ENCODE measurements at places on chromosomes 16 and 17.
A peak's percentile ranks its signal among the peaks of the same experiment; 100 is the strongest.

GRCh38 chr17:51742571-51742970 lies 415.9 kb downstream of the CA10 start:
- DNase-seq = no peak

- no peak for DNase-seq
Measured at GRCh38 chr17:33024688-33025486, 33.2 kb downstream of the SPACA3 start.

- no peak for DNase-seq
Measured at GRCh38 chr17:10033449-10033848, 128.4 kb upstream of the RCVRN start.

GRCh38 chr17:77958716-77959125 lies 218 bp downstream of the TNRC6C start:
- DNase-seq = no peak

GRCh38 chr17:77212081-77212832 lies 71.5 kb downstream of the SEC14L1 start:
- DNase-seq = no peak

- no peak for DNase-seq
Measured at GRCh38 chr17:76048711-76049110, 21.6 kb upstream of the EVPL start.

- no peak for DNase-seq
Measured at GRCh38 chr17:59355702-59356325, 24.4 kb downstream of the YPEL2 start.

GRCh38 chr17:1124896-1125787 lies 54.6 kb downstream of the ABR start:
- no peak for DNase-seq

- DNase-seq = no peak
Measured at GRCh38 chr16:48212033-48212432, 32.1 kb upstream of the LONP2 start.

DNA sequence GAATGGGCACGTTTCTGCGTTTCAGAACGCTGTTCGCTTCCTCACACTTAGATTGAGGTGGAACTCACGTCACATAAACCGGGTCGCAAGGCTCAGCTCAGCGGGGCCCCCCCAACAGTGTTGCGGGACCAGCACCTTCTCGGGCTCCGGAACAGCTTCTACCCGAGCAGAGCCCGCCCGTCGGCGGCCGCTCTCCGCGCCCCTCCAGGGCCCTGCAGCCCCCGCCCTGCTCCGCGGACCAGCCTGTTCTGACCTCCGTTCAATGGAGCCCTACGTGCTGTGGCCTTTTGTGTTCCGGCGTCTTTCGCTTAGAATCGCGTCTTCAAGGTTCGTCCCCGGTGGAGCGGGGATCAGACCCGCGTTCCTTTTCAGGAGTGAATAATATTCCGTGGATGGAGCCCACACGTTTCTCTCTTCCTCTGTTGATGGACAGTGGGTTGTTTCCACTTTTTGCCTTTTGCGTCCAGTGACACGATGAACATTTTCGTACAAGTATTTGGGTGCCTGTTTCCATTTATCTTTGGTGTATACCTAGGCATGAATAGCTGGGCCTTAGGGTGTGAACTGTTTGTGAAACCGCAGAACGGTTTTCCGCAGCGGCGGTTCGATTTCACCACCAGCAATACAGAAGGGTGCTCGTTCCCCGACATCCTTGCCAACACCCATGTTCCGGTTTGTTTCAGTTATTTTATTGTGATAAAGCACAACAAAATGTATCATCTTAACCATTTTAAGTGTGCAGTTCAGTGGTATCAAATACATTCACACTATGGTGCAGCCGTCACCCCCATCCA lies 2.3 kb upstream of the SLC22A31 start:
- no peak for DNase-seq

DNA sequence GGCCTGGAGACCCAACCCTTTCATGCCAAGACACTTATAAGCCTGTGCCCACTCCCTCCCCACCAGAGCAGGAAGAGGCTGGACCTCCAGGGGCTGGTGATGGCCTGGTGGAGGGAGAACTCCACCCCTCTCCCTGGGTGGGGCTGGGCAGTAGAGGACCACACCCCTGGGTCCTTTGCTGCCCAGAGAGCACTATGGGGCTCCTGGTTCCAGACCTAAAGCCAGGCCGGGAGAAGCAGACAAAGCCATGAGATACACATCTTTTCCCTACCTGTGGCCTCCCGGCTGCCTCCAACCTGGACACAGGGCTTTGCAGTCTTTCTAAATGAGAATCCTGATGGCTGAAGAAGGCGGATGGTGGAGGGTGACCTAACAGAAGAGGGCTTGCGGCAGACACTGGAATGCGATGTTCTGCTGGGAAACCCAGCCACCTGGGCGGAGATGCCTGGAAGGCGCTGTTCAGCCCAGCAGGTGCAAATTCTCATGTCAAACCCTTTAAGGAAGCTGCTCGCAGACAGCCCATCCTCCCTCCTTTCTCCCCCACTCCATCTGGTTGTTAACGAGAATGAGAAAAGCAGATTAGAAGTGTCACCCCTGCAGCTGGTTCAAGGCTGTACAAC lies 43.9 kb upstream of the KIFC3 start:
- DNase-seq = no peak

DNA sequence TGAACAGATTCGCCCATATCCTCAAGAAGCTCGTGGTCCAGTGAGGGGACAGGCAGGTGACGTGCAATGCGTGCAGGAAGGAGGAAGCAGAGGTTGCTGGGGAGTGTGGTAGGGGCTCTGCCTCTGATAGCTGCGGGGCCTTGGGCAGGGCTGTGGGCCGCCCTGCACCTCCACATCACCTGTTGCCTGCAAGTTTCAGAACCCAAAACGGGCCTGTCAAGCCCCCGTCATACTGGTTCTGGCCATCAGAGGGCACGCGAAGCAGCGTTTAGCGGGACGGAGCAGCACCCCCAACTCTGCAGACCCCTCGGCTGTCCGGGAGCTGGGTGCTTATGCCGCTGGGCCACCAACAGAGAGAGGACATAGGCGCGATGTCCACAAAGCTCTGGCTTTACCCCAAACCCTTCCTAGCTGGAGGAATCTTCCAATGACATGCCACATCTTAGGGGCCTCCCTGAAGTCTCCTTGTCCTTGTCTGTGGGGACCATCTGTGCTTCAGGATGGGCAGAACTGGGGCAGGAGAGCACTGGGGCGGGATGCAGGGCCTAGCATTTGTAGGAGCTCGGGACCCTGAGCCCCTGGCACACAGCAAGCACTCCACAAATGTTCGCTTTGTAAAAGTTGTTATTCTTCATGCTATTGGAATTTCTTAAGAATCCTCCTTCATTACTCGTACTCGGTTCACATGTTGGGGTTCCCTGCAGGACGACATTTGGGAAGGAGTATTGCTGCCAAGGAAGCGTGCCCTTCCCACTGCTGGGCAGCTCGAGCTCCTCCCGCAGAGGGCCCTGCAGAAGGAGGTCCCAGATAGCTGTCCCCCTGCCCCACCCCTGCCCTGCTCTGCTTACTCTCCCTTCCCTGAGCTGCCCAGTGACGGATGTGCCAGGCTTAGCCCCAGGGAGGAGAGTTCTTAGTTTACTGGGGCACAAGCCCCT lies 64.3 kb downstream of the CNGB1 start:
- DNase-seq = no peak

GRCh38 chr17:64213995-64214811 lies 48.9 kb downstream of the TEX2 start:
- DNase-seq = no peak

DNA sequence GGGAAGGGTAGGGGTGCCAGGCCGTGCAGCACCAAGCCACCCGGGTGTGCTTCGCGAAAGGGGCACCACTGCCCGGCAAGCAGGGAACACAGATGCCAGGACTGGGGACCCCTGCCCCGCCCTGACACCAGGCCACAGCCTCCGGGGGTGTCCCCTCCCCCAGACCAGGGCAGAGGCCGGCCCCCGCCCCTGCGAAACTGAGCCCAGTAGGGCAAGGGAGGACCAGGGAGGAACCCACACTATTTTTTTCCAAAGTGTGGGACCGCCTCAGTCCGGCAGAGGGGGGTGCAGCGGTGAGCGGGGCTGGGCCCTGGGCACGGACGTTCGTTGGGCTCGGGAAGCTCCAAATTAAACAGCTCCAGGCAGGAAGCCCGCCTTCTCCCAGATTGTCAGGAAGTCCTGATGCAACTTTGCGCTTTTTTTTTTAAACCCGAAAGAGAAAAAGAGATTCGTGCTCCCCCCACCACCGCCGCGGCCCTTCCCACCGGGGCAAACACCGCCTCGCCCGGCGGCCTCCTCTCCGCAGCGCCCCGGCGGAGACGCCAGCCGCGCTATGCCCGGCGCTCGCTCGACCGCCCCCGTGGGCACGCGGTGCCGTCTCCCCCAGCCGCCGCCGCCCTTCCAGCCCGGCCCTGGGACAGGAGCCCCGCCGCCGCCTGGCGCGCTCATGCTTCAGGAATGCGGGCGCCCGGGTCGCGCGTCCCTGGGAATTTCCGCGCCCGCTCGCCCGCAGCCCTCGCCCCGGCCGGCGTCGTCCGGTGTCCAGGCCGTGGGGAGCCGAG lies 755 bp downstream of the PIEZO1 start:
- DNase-seq = no peak

GRCh38 chr17:51046514-51047384 lies 73.9 kb downstream of the SPAG9 start:
- DNase-seq = peak; percentile 58

GRCh38 chr16:27367461-27368357 lies 34.3 kb upstream of the IL21R start:
- DNase-seq = no peak

GRCh38 chr17:64424324-64424849 lies 24.5 kb upstream of the MILR1 start:
- DNase-seq = no peak

GRCh38 chr16:16188827-16189226 lies 34.5 kb downstream of the ABCC6 start:
- no peak for DNase-seq

DNA sequence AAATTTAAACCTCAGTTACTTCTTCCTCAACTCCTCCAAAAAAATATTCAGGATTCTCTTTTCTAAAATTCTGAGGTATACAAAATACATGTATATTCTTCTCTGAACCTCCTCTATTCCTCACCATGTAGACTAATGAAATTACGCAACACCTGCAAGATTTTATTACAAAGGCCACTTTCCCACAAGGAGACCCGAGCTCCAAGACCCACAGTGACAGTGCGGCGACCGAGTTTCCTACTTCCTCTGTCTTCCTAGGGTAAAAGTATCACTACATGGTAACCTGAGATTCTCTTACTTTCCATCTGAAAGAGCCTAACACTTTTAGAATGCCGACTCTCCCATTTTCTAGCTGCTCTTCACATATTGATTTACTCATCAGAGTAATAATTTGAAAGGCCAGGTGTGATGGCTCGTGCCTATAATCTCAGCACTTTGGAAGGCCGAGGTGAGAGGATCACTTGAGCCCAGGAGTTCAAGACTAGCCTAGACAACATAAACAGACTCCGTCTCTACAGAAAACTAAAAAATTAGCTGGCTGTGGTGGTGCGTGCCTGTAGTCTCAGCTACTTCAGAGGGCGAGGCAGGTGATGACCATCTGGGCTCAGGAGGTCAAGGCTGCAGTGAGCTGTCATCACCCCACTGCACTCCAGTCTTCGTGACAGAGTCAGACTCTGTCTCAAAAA lies 35.7 kb downstream of the CYTH1 start:
- DNase-seq = no peak

- no peak for DNase-seq
Measured at GRCh38 chr16:69166221-69166833, 20.6 kb upstream of the SNTB2 start.

GRCh38 chr17:42362245-42362961 lies 25.8 kb downstream of the STAT3 start:
- DNase-seq = no peak

DNA sequence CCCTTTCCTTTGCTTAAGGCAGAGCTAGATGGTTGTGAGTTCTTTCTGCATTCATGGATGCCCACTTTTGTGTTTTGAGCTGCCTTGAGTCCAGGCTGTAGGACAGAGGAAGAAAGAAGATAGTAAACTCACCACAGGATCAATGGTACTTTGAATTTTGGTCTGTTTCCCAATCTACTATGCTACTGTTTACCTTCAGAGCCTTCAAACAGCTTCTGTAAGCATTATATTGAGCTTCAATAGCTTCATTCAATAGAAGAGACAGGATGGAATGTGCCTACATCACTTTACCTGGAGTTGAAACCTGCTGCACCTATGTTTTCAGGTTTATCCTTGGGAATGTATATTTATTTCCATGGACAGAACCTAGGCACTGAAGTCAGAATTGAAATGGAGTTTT lies 397.9 kb upstream of the DYNLRB2 start:
- no peak for DNase-seq

DNA sequence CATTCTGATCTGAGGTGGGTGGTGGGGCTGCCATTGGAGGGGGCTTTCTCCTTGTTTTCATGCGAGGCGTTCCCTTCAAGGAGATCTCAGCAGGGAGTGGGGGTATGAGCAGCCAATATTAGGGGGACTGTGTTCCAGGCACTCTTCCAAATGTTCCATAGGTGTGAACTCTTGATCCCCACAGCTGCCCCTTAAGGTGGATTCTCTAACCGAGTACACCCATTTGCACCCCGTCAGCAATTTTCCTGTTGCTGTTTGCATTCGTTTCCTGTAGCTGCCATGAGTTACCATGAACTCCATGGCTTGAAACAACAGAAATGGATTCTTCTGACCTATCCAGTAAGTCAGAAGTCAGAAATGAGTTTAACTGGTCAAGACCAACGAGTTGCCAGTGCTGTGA lies 3.7 kb upstream of the PRR15L start:
- DNase-seq = no peak

GRCh38 chr17:71441098-71441497 lies 679.7 kb upstream of the SOX9 start:
- peak; percentile 56 for DNase-seq

DNA sequence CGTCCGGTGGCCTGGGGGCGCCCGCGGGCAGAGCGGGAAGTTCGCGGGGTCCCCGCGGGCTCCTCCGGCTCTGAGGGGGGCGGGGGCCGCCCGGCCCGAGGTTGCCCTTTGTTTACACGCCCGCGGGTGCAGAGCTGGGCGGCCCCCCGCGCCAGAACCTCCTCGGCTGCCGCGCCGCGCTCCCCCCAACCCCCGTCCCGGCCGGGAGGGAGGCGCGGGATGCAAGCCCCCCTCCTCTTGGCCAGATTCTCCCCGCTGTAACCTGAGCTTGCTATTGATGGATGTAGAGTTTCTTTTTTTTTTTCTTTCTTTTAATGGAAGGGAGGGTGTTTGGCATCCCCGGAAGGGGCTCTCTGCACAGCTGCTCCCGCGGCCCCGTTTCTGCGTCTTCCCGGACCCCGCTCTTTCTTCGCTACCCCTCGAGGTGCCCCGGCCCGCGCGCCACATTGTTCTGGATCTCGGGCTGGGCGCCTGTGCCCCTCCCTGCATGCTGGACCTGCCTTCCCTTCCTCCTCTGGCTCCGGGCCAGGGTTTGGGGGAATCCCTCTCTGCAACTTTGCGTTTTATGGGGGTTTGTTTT lies 646 bp downstream of the CBX2 start:
- DNase-seq = no peak
